ENCODE measurements at places on chromosomes 3 and 15.

GRCh38 chr3:106534206-106534605 is 665.4 kb upstream of the CBLB start:
- peak; percentile 53 for DNase-seq

- no peak for DNase-seq
Measured at GRCh38 chr3:62370858-62371719, 2.3 kb downstream of the FEZF2 start.

GRCh38 chr3:154931484-154931883 is 148.6 kb upstream of the MME start:
- peak; percentile 59 for DNase-seq

- no peak for DNase-seq
Measured at GRCh38 chr3:95789111-95789510, 1025.3 kb upstream of the EPHA6 start.

DNA sequence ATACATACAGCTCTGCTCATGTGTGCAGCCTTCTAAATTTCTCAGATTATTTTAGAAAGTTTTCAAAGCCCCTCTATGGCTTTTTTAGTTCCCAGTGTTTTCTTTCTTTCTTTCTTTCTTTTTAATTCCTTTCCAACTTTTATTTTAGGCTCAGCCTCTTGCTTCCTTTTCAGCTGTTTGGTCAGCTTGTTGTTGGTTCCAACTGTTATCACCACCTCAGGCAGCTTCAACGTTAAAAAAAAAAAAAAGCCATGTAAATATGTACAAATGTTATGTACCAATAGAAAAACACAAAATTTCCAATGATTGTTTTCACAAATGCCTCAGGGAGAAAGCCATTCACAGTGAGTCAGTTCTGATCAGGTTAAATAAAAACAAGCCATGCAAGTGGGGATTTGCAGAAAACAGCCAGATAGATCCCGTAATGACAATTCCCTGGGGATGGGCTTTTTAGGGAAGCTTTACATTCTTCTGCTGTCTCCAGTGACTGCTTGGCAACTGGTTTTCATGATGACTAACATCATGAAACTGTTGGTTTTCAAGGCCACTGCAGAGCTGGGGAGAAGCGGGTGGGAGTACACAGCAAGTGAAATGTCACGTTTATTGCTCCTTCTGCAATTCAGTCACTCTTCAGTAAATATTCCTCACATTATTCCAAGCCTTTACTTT is 908.4 kb downstream of the EPHA3 start:
- DNase-seq, result peak; percentile 99

DNA sequence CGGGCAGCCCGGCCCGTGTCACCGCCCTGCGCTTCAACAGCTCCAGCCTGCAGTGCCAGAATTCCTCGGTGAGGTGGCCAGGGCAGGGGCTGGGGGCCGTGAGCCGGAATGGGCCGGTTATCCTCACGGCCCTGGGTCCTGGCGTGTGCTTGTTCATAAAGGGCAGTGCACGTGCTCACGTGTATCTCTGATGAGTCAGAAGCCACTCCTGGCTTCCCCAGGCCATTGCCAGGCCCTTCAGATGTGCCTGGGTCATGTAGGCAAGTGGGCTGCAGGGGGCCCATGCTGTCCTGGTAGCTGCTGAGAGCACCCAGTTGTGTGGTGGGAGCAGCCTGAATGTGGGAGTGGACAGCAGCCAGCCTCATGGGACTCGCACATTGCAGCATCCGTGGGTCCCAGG is 29.2 kb downstream of the PLXNA1 start:
- peak; percentile 27 for DNase-seq

DNA sequence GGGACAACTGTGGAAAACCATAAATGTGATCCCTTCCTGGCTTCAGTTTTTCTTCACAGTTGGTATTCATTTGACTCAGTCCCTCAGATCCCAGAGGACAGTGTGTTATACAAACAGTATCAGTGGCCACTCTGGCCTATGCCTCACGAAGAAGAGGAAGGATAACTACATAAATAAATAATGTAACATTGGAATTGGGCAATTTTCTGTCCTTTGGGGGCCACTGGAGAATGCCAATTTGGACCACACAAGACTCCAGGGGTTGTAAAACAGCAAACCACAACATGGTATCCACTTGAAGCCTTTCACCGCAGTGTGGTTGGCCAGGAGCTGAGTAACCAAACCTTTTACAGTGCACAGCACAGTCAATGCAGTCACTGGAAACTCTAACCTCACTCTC is 1077.0 kb downstream of the ROBO2 start:
- DNase-seq, result peak; percentile 93

Measured in fibroblast of skin of scalp (primary cell).